ENCODE measurements at places on chromosomes 12 and 14.

DNA sequence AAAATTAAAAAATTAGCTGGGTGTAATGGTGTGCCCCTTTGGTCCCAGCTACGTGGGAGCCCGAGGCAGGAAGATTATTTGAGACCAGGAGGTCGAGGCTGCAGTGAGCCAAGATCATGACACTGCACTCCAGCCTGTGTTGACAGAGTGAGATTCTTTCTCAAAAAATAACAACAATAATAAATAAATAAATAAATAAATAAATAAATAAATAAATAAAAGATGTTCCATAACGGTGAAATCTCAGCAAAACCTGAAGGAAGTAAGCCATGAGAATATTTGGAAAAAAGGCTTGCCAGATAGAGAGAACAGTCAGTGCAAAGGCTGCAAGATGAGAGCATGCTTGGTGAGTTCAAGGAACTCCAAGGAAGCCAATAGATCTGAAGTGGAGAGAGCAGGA, 176.7 kb downstream of the RAD51B start:
- no peak for DNase-seq

DNA sequence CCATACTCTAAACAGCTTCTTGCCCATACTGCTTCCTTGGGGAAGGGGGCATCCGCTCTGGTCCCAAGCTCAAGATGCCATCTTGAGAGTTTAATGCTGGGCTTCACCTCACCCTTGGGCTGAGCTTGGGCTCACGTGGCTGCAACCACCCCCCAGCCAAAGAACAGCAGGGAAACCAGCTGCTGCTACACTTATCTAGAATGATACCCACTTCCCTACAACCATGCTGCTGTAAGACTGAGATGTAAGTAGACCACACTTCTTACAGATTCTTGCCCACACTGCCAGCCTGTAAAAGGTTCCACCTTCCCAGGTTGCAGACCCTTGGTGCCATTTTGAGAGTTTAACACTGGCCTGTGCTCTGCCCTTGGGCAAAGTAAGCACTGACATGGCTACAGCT, 9.7 kb downstream of the CTSG start:
- no peak for DNase-seq

- no peak for DNase-seq
Observed at GRCh38 chr12:120115066-120115465, 1.5 kb downstream of the RAB35 start.

GRCh38 chr12:3269594-3269993, 192.4 kb downstream of the TSPAN9 start:
- no peak for DNase-seq

- DNase-seq = no peak
Observed at GRCh38 chr12:26112703-26113147, 12.1 kb downstream of the BHLHE41 start.

- DNase-seq = no peak
Observed at GRCh38 chr14:26137161-26137560, 460.7 kb downstream of the NOVA1 start.

- DNase-seq = no peak
Observed at GRCh38 chr14:64729386-64730060, 25.3 kb downstream of the PLEKHG3 start.

DNA sequence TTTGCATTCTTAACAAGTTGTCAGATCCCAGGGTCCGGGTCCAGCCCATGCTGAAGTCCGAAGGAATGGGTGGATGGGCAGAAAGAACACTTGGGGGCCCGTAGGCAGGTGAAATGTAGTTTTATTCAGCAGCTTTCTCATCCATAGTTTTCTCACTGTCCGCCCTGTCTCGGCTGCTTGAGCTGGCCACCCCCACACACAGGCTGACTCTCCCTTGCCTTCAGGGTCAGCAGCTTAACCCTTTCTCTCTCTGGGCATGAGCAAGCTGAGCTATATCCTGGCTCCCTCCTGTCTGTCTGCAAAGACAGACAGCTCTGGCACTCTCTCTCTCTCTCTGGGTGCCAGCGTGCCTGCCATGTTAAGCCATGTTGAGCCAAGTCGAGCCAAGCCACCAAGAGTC, 163.9 kb downstream of the PTCSC3 start:
- no peak for DNase-seq

- DNase-seq = no peak
Observed at GRCh38 chr14:80059041-80059440, 152.3 kb downstream of the DIO2 start.

DNA sequence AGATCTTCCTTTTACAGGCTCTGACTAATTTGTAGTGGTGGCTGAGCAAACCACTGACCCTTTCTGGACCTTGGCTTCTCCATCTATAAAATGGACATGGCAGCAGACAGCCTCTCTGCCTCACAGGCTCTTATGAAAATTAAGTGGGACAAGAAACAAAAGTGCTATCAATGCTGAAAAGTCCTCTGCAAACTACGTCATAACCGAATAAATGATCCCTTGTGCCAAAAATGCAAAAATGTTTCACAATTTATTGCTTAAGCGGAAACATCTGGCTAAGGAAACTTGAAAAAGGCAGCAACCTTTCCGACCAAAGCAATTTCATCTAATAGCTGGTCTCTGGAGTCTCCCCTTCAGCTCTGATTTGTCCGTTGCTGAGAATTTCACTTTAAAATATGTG, 108.5 kb upstream of the PLXNC1 start:
- DNase-seq = no peak

- no peak for DNase-seq
Observed at GRCh38 chr14:104335176-104335575, 196.8 kb downstream of the KIF26A start.

DNA sequence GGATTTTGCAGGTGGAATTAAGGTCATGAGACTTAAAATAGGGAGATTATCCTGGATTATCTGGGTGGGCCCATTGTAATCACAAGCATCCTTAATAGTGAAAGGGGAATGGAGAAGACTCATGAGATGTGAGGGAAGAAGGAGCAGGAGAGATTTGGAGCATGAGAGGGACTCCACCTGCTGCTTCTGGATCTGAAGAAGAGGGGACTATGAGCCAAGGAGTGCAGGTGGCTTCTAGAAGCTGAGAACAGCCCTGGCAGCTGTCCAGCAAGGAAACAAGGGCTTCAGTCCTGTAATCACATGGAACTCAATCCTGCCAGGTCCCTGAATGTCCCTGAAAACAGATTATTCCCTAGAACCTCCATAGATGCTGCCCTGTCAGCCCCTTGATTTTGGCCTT, 67.8 kb downstream of the PELI2 start:
- DNase-seq = no peak

DNA sequence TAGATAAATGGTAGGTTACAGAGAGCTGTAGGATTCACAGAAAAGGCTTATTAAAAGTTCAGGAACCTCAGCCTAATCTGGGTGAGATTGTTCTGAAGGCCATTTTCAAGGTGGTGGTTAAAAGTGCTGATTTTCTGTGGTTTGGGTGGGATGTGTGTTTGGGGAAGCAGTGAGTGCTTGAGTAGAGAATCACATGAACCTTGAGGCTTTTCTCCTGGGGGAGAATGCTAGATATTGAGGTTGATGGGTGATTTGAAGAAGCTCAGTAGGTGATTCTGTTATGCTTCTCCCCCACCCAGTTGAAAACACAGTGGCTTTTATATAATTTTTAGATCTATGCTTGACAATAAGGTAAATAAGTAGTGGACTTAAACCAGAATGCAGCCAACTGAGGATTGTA, 420.9 kb downstream of the PCNX1 start:
- DNase-seq = no peak

DNA sequence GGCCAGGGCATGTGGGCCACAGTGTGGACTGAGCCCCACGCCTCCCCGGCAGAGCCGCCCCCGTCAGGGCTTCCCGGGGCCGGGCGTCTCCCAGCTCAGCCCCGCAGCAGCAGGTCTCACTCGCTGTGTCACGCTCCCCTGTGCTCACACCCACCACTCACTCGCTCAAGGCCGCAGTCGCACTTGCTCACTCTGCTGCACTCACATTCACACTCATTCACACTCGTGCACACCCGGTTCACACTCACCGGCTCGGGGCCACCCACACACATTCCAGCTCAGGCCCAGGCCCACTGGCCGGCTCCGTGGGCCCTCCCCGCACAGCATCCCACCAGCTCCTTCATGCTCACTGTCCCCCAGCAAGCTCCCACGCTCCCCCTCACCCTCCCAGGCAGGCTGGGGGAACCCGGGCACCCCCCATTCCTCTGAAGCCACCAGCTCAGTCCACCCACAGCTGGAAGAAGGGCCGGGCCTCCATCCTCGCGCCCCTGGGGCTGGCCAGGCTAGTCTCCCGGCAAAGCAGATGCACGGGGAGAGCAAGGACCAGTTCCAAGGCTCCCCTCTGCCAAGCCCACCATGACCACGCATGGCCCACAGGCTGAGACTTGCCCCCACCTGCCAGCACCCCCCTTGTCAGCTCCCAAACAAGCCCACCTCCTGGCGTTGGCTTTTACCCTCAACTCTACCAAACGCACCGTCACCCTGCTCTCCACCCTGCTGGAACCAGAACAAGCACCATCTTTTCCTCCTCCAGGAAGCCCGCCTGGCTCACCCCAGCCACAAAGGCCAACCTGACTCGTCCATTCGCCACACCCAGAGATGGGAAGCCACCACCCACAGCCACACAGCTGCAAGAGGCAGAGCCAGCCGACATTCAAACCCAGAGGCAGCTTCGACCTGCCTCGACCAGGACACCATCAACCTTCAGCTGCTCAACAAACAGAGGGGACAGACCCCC, 28.0 kb downstream of the NCOR2 start:
- no peak for DNase-seq

GRCh38 chr14:37453985-37454384, 141.1 kb downstream of the FOXA1 start:
- no peak for DNase-seq

- no peak for DNase-seq
Observed at GRCh38 chr12:132329036-132329719, at the start of gene GALNT9. TSS of gene GALNT9 (minus strand) at chr12:132329589. CDS start at chr12:132329203, 386 bp downstream.

- no peak for DNase-seq
Observed at GRCh38 chr14:103204852-103205540, 81.7 kb downstream of the TNFAIP2 start.
